Spleen (tissue), 13 donors: ENCODE measurements at places on chromosomes 7 and 10.
A peak's percentile ranks its signal among the peaks of the same experiment; 100 is the strongest.

- no peaks in the 10 kb centered on the region for H3K36me3 ChIP-seq
- peaks cover 10% of the 10 kb centered on the region for H3K4me1 ChIP-seq
- H3K27ac ChIP-seq: no peak overlapping the region
Observed at GRCh38 chr10:86388119-86388704, 21.6 kb upstream of the GRID1 start.

DNA sequence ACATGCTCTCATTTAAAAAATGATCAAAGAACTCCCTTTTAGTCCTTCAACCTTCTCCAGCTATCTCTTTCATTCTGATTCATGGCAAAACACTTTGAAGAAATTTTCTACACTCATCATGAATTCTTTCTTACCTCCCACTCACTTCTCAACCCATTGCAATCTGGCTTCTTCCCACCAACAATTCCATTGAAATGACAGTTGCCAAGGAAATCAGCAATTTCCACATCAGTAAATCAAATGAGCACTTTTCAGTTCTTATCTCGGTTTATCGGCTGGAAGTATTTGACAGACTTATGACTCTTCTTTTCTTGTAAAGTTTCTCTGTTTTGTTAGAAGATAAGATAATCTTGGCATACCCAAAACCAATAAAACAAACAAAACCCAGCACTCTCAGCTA lies 99.1 kb upstream of the CACNA2D1 start:
- no peaks in the 10 kb centered on the region for H3K27me3 ChIP-seq
- DNase-seq: no peak
- no peaks in the 10 kb centered on the region for H3K36me3 ChIP-seq

- no peaks in the 10 kb centered on the region for H3K4me1 ChIP-seq
- H3K4me3 ChIP-seq: no peak overlapping the region
- H3K27ac ChIP-seq: no peak overlapping the region
Observed at GRCh38 chr10:126104767-126105166, 208.4 kb downstream of the FANK1 start.

DNA sequence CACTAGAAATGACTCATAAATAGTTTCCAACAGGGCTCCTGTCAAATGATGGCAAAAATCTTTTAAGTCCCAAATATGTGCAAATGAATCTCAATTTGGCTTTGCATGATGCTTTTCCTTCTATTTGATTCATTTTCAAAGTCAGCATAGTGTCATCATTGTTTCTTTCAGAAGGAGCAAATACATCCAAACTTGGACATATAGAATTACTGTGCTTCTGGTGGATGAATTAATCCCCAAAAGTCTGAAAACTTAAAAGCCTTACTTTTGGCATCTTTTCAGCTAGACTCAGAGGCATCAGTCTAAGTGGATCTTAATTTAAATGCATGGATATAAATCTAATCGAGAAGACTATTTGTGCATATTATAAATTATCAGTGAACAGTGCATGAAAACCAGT lies 578.1 kb upstream of the FZD8 start:
- H3K27me3 ChIP-seq: no peaks in the 10 kb centered on the region
- no peak overlapping the region for H3K4me3 ChIP-seq
- no peak for DNase-seq

- no peaks in the 10 kb centered on the region for H3K36me3 ChIP-seq
- H3K4me3 ChIP-seq: no peak overlapping the region
- H3K27ac ChIP-seq: peak overlapping the region; percentile 69
- DNase-seq: no peak
- peaks cover 3% of the 10 kb centered on the region for H3K4me1 ChIP-seq
Observed at GRCh38 chr10:89888321-89889070, 187.1 kb downstream of the KIF20B start.

GRCh38 chr10:120517196-120517595 lies 60.2 kb downstream of the PLPP4 start:
- H3K27ac ChIP-seq: no peak overlapping the region
- H3K36me3 ChIP-seq: no peaks in the 10 kb centered on the region
- H3K4me3 ChIP-seq: no peak overlapping the region
- DNase-seq: no peak
